ENCODE measurements at places on chromosomes 1 and 21. TPM values are rescaled to one million over a fixed set of nuclear protein-coding genes. Genes with fewer than 3 reads are reported as not detected.

APOBEC4 gene
- total RNA-seq: not detected

FMO5 gene
- 0.86 TPM for total RNA-seq

CBS gene
- 9.3 TPM for total RNA-seq

PIGR gene
- not detected for total RNA-seq

GFI1 gene
- total RNA-seq: 1.1 TPM

FCGR3A gene
- total RNA-seq: 39.1 TPM

HES5 gene
- total RNA-seq: not detected

AMY1B gene
- not detected for total RNA-seq

- DNase-seq: peak; percentile 71
Observed at GRCh38 chr1:183090391-183091006, 67.3 kb downstream of the LAMC1 start.

GRCh38 chr1:121519042-121519755 is 334.4 kb downstream of the SRGAP2C start:
- no peak for DNase-seq

DNA sequence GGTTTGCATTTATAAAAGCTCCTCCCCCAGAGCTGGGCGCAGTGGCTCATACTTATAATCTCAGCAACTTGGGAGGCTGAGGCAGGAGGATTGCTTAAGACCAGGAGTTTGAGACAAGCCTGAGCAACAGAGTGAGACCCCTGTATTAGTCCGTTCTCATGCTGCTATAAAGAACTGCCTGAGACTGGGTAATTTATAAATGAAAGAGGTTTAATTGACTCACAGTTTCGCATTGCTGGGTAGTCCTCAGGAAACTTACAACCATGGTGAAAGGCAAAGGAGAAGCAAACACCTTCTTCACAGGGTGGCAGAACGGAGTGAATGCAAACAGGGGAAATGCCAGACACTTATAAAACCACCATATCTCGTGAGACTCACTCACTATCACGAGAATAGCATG is 52.5 kb downstream of the ZNF684 start:
- no peak for DNase-seq

DNA sequence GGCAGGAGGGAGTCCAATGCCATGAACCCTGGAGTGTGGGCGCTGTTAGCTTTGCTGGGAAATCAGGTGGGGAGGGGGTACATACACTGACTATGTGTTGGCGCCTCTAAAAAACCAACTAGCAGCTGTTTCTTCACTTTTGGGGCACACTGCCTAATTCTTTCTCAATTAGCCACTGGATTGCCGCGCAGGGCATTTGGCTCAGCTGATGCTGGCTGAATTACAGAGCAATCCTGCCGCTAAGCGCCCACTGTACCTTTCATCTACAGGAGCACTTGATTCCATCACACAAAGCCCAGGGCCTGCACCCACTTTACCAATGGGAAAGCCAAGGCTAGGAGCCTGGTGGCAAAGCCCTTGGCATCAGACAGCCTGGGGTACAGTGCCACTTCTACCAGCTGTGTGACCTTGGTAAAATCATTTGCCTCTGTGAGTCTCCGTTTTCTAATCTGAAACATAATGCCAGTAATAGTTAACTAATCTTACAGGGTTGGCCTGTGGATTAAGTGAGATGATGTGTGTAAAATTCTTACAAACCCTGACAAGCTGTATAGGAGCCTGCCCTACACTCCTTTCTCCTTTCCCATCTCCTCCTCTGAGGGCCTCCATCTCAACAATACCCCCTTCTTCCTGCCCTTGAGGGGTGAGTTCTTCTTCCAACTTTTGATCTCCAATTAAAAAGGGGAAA is 59.0 kb downstream of the UBE2T start:
- DNase-seq: no peak

- DNase-seq: no peak
Observed at GRCh38 chr1:53439337-53440207, 19.6 kb upstream of the DMRTB1 start.

DNA sequence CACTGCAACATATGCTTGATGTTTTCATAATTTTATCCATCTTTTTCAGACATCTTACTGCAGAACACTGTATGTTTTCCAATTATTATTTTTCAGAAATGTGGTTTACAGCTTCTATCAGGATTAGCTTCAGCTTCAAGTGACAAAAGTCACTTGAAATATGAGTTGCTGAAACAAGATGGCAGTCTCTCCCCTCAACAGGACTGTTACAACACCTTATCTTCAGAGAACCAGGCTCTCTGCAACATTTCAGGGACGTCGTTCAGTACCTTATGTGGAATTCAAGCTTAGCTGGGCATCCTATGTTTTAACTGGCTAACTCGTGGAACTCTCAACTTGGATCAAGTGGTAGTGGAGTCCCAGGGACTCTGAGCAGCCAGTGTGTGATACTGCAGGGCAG is 2.0 kb upstream of the UBE2G2 start:
- no peak for DNase-seq

GRCh38 chr1:94827434-94827833 is 7.3 kb downstream of the SLC44A3 start:
- no peak for DNase-seq

- peak; percentile 67 for DNase-seq
Observed at GRCh38 chr1:230509281-230509977, 83.3 kb upstream of the PGBD5 start.

GRCh38 chr1:179288977-179289376 is 4.6 kb upstream of the SOAT1 start:
- no peak for DNase-seq

- DNase-seq: no peak
Observed at GRCh38 chr1:231594123-231594522, 32.5 kb upstream of the DISC1 start.

DNA sequence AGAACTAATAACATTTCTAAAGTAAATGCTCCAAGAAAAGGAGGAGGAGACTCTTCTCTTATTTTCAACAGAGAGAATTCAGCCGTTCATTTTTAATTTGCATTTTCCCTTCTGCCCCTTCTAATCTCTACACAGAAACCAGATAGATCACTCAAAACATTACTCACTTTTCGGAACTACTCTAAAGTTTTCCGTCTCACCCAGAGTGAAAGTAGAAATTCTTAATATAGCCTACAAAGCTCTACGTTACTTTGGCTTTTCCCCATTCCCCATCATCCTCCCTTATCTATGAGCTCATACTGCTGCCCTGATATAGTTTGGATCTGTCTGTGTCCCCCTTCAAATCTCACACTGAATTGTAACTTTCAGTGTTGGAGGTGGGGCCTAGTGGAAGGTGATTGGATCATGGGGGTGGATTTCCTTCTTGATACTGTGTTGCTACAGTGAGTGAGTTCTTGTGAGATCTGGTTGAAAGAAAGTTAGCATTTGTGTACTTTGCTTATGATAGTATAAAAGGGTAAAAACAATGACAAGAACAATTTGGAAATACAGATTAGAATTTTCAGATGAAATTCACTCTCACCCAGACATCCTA is 188.2 kb downstream of the AMY1C start:
- DNase-seq: no peak

DNA sequence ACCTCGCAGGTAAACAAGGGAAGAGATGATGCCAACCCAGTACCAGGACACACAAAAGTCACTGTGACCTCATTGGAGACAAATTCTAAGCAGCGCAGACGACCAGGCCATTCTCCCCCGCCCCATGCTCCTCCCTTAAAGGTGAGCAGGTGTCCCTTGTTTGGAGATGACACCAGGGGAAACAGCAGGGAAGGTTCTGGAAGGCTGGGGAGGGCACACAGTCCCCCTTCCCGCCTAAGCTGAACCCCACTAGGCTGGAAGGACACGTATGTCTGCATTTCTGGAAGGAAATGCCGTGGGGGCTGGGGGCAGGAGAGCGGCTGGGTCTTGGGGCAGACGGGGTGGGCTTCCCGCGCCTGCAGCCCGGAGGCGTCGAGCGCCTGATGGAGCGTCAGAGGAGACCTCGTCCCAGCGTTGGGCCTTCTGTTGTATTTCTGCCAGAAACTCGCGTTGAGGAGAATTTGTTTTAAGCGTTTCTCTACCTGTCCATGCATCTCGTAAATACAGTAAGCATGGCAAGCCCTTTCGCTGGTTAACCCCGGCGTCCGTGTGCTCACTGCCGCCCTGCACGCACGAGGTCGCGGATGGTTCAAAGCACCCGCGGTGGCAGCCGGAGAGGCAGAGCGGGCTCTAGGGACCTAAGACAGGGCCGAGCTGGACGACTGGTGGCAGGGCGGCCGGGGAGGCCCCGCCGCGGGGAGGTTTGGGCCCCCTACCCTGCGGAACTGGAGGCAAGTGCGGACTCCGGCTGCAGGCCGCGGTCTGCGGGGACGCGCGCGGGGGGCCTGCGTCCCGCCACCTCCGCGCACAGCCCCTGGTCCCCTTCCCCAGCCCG is 1.2 kb upstream of the LHX4 start:
- no peak for DNase-seq

DNA sequence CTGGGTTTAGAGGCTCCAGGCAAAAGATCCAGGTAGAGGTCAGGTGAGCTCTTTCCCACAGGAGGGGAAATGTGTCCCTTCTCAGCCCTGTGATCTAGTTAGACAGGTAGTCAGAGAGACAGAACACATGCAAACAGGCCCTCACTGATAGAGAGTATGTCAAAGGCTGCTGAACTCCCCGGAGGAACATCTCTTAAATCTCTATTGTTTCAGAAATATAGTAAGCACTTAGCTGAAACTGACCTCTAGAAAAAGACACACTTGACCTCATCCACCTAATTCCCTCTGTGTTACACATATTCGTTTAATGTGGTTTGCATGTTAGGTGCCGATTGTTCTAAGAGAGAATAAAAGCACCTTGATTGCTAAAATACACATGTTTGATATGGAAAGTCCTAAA is 23.3 kb downstream of the SUSD4 start:
- DNase-seq: no peak

GRCh38 chr1:110477041-110477440 is 26.1 kb downstream of the PROK1 start:
- no peak for DNase-seq

DNA sequence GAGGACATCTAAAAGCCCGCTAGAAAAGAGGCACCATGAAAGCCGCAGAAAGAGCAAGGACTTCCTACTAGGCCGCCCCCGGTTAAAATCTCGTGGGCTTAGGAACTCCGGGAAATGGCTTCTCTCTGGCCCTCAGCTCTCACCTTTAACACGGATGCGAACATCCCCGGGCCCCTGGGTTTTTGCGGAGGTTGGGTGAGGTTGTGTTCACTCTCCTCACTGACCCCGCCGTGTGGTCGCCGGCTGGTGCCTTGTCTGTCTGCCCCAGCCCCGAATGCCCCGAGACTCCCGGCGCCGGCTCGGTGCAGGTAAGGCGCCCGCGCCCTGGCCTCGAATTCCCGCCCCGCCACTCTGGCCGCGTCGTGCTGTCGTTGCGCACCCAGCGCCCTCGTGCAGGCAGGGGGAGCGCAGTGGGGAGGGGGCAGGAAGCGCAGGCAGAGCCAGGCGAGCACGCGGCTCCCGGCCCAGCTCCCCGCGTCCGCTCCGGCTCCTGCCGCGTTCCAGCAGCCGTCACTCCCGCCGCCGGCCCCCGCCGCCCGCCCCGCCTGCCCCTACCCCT is at the start of gene SHISAL2A:
Gene SHISAL2A, plus strand, starts transcription at position 437 of the 559 bp plus-strand sequence. CDS start 326 bp downstream, outside the sequence.
- no peak for DNase-seq

GRCh38 chr1:233144434-233144833 is 151.1 kb downstream of the PCNX2 start:
- DNase-seq: no peak

- no peak for DNase-seq
Observed at GRCh38 chr1:110515041-110515440, 3.9 kb downstream of the KCNA10 start.

GRCh38 chr1:92554216-92554615 is 67.5 kb upstream of the GFI1 start:
- DNase-seq: no peak

All from right atrium auricular region (tissue), 2 donors.